Upper lobe of right lung (tissue), 1 donor: ENCODE measurements at places on chromosomes 5 and 9.

- H3K27ac ChIP-seq = no peak overlapping the region
- no peak for DNase-seq
- H3K4me3 ChIP-seq = no peak overlapping the region
- no peaks in the 10 kb centered on the region for H3K4me1 ChIP-seq
Observed at GRCh38 chr5:103894882-103895281, 332.3 kb upstream of the NUDT12 start.

DNA sequence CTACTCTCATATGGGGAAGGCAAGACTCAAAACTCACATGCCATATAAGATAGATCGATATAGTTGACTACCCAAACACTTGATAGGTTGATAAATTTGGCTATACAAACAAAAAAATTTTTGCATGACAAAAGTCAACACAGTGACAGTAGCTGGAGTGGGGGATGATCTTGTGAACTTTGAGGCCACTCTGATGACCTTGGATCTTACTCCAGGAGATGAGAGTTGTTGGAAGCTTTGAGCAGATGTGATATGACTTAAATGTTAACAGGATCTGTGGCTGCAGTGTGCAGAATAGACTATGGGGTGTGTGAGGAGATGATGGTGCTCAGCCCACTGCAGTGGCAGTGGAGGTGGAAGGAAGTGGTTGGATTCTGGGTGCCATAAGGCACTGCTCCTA is 101.4 kb downstream of the ZFAND5 start:
- DNase-seq = no peak
- H3K4me3 ChIP-seq = no peak overlapping the region
- no peaks in the 10 kb centered on the region for H3K4me1 ChIP-seq
- no peaks in the 10 kb centered on the region for H3K36me3 ChIP-seq
- H3K27me3 ChIP-seq = no peaks in the 10 kb centered on the region

DNA sequence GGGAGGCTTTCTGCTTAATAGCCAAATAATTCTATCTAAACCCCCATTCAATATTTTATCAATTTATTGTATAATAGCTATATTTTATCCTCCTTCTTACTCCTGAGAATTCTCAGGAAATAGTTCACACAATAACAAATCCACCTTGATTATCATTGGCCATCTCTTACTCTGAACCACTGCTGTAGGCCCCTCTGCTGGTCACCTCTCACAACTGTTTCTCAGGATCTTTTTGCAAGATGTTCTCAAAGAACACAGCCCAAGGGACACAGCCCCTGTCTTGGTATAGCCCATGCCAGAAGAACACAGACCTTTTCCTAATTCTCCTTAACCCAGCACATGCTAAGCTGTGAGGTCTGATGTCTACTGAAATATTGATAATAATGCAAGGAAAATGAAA is 74.9 kb upstream of the HTR4 start:
- H3K27me3 ChIP-seq = no peaks in the 10 kb centered on the region
- H3K36me3 ChIP-seq = no peaks in the 10 kb centered on the region
- DNase-seq = no peak

DNA sequence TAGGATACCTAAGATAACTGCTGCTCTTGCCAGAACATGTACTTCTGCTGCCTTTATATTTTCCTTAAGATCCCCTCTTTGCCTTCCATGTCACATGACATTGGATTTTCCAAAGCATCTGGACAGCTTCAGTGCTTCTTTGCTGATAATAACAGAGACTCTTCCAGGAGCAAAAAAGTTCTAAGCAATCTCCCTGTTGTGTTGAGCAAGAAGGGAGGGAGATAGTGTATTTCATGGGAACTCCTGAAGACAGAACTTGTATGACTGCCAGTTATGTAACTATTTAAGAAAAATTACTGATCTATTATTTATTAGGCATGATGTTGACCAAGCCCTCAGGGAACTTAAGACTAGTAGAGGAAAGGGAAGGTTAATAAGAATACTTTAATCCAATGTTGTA is 454.7 kb downstream of the SPATA31D1 start:
- no peaks in the 10 kb centered on the region for H3K36me3 ChIP-seq
- DNase-seq = no peak
- H3K27me3 ChIP-seq = no peaks in the 10 kb centered on the region
- no peak overlapping the region for H3K4me3 ChIP-seq
- H3K27ac ChIP-seq = no peak overlapping the region
- H3K4me1 ChIP-seq = no peaks in the 10 kb centered on the region

- H3K4me1 ChIP-seq = peaks cover 10% of the 10 kb centered on the region
- no peaks in the 10 kb centered on the region for H3K27me3 ChIP-seq
- peaks cover 33% of the 10 kb centered on the region for H3K36me3 ChIP-seq
- no peak overlapping the region for H3K27ac ChIP-seq
Observed at GRCh38 chr5:139684881-139685749, 37.0 kb downstream of the CXXC5 start.
